ENCODE measurements at places on chromosomes 2 and 18.

DNA sequence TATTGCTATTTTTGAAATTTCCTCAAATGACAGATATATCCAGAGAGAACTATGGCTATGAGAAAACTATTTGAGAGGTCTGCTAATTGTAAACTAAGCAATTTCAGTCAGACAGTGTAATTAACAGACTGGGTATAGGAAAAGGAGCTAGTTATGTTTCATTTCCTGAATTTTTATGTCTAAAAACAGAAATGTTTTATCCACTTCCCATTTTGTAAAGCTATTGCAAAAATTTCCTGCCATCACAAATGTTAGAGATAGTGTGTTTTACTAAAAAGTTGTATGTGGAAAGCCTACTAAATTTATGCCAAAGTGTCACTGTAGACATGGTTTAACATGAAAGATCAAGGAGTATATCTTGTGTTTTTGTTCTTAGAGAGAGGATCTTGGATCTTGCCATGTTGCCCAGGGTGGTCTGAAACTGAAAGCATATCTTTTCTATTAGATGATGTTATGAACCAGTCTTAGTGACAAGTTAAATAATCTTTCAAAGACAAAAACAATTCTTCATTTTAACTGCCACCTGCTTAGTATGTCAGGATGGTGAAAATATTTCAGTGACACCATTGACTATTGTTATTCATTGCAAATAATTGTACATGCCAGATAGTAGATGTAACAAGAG is 40.5 kb upstream of the ITPRID2 start:
- DNase-seq, result no peak

DNA sequence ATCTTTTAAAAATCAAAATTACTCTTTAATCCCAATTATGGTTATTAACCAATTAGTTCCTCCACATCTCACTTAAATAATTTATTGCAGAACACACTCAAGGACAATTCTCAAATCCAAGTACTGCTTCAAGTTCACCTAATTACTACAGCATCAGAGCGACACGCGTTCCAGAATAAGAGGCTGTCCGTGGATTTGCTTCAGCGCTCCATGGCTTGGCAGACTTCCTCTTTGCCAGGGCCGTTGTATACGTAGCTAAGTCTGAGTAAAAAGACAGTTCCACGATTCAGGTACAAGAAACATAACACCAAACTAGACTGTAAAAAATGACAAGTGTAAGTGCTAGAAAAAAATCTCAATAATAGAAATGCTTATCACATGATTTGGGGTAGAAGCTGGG is 153.2 kb upstream of the MYT1L start:
- DNase-seq, result no peak

- DNase-seq, result peak; percentile 8
These were observed 331.6 kb downstream of the DYSF start for GRCh38 chr2:71784734-71785511.

DNA sequence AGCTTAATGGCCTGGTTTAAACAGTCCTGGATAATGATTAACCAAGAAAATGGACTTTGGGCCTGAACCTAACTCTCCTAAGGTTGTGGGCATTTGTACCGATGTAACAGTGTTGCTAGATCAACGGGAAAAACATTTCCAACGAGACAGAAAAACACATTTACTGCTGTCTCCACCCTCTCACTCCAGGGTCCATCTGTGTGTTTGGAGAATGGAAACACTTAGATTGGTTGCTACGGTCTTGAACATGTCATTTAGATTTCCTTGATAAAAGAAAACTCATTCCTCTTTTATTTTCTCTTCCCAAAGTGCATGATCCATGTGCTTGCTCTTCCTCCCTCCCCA is 88.0 kb downstream of the SOCS6 start:
- no peak for DNase-seq

- DNase-seq, result no peak
These were observed 104.2 kb downstream of the SH3BP4 start for GRCh38 chr2:235055891-235056516.

DNA sequence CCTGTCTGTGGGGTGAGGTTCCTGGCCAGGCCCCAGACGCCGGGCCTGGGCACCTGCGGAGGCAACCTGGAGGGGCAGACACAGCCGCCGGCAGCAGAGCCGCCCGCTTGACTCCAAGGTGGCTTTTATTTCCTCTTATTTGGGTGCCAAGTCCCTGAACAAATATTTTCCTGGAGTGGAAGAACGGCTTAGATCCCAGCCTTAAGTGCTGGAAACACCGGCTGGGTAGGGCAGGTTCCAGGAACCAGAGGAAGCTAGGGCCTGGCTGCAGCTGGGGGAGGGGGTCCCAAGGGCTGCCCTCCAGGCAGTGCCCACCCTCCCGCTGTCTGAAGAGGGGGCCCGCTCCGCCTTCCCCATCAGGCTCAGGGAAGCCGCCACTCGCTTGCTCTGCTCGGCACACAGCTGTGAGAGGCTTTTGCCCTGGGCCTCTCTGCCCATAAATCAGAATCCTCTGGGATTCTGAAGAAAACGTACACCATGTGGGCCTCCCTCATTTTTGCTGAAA is 28.2 kb downstream of the SDC1 start:
- DNase-seq, result no peak

- no peak for DNase-seq
These were observed 903 bp upstream of the EVX2 start for GRCh38 chr2:176084611-176085119.

- DNase-seq, result no peak
These were observed 269.3 kb upstream of the ID2 start for GRCh38 chr2:8412586-8412985.

GRCh38 chr2:196046123-196046917 is 22.3 kb downstream of the DNAH7 start:
- DNase-seq, result no peak

DNA sequence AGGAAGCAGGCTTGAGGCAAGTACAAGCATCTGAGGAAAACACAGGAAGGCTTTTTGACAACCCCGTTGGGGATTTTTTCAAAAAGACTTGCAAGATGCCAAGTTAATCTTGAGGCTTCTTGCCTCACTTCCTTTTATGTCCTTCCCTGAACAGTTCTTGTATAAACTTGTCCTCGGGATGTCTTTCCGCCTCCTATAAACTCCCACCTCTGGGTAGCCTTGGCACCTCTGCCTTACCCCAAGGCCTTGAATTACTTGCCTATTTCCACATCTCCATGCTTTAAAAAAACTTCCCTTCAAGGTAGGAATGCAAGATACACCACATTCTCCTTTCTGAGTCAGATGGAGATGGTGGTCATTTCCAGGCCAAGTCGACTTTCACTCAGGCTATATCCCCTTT is 106.4 kb upstream of the RBBP8 start:
- DNase-seq, result no peak

- peak; percentile 44 for DNase-seq
These were observed 115.7 kb downstream of the FAM210A start for GRCh38 chr18:13610555-13611141.

DNA sequence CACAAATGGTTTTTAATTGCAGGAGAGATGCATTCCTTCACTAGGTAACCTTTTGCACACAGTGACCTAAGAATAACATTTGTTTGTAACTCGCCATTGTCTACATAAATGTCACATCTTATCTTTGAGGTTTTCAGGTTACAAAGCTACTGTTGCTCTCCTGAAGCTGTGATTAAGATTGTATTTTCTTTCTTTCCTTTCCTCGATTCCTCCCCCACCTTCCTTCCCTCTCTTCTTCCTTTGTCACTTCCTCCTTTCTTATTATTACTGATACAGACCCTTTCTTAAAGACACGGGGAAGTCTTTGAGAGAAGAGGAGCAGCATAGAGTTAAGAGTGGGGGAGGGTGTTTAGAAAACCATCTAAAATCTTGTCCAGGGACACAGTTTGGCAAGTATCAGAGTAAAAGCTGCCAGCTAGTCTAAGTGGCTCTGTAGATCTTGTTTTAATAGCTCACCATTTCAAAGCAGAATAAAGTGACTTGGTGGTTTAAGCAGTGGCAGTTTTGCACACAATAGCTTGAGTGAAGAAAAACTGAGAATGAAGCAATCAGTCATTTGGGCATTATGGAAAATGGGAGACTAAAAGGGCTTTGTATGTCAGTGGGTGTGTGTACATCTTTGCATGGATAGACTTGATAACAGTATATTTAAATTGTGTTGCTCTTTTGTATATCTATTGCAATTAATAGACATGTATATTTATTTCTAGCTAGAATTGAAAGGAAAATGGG is 10.9 kb downstream of the CERS6 start:
- DNase-seq, result no peak

GRCh38 chr2:178229927-178230326 is 35.6 kb downstream of the OSBPL6 start:
- no peak for DNase-seq

GRCh38 chr18:67432806-67433205 is 83.7 kb downstream of the DSEL start:
- DNase-seq, result no peak

DNA sequence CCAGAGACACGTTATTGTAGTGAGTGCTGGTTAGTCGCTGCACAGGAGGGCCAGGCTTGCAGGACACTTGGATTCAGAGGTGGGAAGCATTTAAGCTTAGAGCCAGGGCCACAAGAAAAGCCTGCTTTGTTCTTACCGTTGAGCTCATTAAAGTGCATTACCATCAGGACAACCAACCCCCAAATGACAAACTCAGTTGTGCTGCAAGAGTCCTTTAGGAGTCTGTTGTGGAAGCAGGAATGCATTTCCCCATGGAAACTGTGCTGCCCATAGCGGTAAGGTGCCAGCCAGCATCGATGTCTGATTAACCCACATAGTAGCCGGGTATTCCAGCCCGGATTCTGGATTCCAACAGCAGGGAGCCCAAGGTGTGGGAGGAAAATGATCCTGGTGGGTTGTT is 23.4 kb upstream of the REEP1 start:
- DNase-seq, result no peak

- DNase-seq, result no peak
These were observed 480.0 kb downstream of the SLC4A3 start for GRCh38 chr2:220107380-220107791.

All from activated CD8-positive, alpha-beta memory T cell treated with anti-CD3 and anti-CD28 coated beads, Interleukin-2, amount 10 ng/mL, durations not matched to agents 7 days and 5 days (primary cell).